Brain microvascular endothelial cell (primary cell): ENCODE measurements at places on chromosomes 7 and 10.
A peak's percentile ranks its signal among the peaks of the same experiment; 100 is the strongest.

DNA sequence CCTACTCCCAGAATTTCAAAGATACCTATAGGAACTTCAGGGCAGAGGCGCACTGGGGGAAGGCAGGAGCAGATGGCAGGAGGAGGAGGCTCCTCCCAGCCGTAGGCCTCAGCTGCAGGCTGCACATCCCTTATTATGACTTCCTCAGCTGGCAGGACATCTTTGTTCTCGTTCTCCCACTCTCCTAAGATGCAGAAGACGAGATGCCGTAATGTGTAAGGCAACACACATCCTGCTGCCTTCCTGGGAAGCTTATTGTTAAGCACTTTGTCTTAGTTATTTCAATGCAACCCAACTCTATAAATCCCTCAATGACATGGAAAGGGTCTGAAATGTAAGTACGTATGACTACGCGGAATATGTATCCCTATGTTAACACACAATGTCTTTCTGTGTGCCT is 599.8 kb upstream of the MGMT start:
- DNase-seq = no peak

DNA sequence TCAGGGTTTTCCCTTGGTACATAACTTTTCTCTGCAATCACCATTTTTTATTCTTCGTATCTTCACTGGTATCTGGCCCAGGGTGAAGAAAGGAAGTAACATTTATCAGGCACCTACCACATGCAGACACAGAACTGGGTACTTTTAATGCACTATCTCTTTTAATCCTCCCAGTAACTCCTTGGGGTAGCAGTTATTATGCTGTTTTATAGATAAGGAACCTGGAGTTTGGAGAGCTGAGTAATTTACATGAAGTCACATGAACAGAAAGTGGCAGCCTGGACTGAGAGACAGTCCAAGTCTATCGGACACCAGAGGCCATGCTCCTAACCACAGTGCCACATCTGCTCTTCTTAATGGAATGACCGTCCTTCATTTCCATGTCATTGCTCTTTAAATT is 117.1 kb upstream of the PODXL start:
- no peak for DNase-seq

DNA sequence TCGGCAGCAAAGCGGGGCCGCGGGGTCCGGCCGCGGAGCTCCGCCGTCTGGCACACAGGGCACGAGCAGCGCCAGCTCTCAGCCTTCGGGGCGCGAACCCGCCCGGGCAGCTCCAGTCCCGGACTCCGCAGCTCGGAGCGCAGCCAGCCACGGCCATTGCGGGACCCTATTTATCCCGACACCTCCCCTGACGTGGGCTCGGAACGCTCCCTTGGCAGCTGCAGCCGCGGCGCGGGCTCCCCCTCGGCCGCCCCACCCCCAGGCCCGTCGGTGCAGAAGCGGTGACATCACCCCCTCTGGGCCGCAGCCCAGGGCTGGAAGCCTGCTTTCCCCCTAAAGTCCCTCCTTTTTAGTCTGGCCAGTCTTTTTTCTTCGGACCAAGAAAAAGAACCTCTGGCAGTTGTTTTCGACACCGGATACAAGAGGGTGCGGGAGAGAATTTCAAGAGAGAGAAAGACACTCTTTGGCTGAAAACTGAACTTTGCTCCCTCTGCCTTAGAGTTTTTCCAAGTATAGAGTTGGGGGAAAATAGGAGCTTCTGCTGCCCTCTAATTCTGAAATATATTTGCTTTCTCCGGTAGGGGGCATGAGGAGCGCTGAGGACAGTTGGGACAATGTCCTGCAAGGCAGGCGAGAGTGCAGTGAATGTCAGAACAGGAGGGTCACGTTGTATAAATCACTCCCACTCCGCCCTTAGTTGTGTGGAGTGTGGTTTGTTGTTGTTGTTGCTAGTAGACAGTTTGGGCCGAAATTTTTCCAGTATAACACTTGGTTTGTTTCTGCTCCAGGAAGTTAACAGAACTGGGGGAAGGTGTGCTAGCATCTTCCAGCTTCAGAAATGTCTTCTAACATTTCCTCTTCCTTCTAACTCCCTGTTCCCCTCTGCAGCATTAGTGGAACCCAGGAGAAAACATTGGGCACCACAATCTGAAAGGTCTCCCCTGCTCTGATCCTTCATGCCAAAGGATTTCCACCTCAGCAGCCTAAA is at the start of gene SFRP4:
TSS of gene SFRP4 (minus strand) at position 145 of the 988 bp plus-strand sequence. CDS start 280 bp downstream, outside the sequence.
- peak; percentile 65 for DNase-seq

DNA sequence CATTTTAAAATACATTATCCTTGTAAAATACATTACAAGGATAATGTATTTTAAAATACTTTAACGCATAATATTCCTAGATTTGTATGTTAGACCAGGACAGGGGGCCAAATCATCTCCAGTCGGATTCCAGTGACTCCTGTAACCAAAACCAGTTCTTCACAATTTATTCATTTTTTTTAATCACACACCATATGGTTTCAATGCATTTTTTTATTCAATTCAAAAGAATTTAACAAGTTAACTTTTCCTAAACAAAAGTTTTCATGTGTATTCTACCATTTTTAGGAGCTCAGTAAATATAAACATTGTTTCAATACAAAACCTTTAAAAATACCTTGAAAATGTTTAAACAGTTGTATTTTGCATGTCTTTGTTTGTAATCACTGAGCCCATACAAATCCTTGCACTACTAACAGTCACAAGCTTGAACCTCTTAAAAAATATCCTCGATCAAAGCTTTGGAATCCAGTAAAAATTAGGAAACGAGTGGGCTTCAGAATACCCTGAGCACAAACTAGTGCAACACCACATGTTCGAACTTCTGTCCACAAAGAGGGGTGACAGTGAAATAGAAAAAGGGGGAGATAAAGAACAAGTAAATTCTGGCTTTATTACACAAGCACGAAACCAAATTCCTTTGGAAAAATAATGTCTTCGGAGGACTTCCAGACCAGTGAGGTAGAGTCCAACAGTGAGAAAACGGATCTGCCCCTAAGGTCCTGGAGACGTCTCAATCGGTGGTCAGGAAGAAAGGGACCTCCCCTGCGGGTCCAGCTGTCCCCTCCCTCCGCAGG is 1.6 kb downstream of the CCDC71L start:
- DNase-seq = no peak

GRCh38 chr7:137798073-137798763 is 48.6 kb downstream of the DGKI start:
- DNase-seq = no peak

DNA sequence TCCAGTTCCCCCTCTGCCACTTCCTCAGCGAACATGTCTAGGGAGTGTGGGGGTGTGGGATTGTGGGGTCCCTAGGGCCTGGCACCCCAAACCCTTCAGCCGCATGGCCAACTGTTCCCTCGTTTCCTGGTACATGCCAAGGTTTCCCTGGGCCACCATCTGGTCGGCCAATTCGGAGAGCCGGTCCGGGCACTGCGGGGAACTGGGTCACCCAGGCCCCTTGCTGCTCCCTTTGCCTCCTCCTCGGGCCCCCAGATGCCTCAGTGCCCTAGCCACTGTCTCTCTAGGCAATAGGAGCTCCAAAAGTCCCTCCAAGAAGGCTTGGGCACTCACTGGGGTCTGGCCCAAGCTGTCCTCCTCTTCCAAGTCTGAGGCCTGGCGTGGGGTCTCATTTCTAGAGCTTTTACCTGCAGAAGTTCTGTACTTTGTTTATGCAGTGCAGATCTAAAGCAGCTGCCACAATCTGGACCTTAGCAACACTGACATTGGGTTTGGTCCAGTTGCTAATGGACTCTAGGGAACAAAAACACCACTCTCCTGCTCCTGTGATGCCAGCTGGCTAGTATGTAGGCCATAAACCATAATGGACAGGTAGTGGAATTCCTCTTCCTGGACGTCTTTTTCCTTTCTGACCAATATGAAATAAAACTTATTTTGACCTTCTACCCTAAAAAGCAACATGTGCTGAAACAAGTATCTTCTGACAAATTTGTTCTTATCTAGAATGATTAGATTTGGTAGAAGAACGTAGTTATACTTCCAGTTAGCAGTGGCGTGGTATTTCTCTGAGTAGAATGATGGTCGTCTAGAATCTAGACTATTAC is 172.9 kb downstream of the LRRC4 start:
- DNase-seq = no peak

GRCh38 chr7:35736725-35737124 is 41.8 kb upstream of the HERPUD2 start:
- DNase-seq = no peak

DNA sequence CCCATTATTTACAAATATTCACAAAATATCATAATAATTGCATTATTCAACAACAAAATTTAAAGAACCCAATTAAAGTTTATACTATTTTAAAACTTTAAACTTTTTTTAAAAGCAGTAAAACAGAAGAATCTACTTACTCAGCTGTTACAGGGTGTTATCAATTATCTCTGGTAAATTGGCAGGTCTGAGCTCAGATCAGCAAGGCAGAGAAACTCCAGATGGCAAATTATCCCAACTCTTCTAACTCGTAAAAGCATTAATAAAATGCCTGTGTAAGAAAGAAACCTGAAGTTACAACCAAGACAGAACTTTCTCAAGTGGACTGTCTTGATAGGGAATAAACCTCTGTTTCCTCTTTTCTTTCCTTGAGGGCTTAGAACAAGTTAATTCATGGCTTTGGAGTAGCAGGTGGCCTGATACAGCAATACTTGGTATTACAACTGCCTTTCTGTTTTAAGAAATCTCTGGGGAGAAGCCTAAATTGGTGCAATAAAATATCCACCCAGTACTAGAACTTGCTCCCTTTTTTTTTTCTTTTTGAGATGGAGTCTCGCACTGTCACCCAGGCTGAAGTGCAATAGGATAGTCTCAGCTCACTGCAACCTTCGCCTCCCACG is 275.3 kb upstream of the MKLN1 start:
- no peak for DNase-seq

- DNase-seq = no peak
Measured at GRCh38 chr10:62665771-62666170, 138.7 kb upstream of the ADO start.

GRCh38 chr7:138849701-138850100 is 51.7 kb upstream of the ATP6V0A4 start:
- DNase-seq = no peak

DNA sequence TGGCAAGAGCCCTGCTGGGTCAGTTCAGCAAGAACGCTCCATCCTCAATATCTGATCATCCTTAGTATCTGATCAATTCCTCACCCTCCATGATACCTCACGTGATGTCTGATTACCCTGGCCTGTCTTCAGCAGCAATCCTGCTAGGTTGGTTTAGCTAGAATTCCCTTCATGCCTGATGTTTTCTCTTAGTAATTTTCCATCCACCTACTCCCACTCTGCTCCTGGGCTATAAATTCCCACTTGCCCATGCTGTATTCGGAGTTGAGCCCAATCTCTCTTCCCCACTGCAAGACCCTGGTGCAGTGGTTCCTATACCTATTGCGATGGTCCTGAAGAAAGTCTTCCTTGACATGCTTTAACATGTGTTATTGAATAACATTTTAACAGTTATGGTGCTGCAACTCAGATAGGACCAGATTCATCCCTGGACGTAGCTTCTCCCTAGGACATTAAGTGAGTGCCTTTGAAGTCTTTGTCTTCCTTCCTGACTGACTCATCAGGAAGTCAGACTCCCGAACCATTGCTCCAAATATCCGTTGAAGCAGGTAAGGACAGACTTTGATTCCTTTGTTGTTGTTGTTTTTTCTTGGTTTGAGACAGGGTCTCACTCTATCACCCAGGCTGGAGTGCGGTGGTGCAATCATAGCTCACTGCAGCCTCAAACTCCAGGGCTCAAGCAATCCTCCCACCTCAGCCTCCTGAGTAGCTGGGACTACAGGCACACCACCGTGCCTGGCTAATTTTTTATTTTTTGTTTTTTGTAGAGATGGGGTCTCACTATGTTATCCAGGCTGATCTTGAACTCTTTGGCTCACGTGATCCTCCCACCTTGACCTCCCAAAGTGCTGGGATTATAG is 29.4 kb upstream of the CLDN3 start:
- no peak for DNase-seq

DNA sequence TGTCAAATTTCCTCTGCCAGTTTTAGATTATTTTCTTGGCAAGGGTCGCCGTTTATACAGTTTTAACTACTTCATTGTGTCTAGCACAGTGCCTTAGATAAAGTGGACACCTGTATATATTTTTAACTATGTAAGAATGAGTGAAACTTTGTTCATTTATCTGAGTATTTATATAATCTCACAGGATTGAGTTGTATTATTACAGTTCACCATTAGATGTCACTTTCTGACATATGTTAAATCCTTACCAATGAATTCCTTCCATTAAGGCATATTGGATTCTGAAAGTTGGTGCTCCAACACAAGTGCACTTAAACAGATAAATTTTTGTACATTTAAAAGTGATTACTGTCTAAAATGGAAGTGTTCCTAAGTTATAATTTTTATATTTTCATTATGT is 43.0 kb downstream of the ZMYND11 start:
- no peak for DNase-seq

- no peak for DNase-seq
Measured at GRCh38 chr10:26807532-26807931, 53.2 kb downstream of the ABI1 start.

DNA sequence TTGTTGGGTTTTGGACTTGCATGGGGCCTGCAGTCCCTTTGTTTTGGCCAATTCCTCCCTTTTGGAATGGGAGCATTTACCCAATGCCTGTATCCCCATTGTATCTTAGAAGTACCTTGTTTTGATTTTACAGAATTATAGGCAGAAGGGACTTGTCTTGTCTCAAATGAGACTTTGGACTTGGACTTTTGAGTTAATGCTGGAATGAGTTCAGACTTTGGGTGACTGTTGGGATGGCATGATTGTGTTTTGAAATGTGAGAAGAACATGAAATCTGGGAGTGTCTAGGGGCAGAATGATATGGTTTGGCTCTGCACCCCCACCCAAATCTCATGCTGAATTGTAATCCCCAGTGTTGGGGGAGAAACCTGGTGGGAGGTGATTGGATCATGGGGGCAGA is 76.8 kb upstream of the MKI67 start:
- DNase-seq = no peak

DNA sequence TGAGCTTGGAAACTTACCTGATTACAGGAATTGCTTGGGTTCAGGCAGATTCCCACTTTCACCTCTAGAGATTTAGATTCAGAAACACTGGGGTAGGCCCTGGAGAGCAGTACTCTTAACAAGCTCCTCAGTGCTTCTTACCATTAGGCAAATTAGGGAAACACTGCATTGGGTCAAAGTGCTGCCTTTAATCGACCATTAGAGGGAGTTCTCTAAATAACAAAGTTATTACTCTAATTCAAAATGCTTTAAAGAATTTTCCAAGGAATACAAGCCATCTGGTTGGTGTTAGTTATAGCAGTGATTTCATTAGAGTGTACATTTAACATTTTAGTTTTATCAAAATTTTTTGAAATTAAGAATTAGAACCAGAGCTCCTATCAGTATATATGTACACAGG is 324.5 kb downstream of the GFRA1 start:
- no peak for DNase-seq

DNA sequence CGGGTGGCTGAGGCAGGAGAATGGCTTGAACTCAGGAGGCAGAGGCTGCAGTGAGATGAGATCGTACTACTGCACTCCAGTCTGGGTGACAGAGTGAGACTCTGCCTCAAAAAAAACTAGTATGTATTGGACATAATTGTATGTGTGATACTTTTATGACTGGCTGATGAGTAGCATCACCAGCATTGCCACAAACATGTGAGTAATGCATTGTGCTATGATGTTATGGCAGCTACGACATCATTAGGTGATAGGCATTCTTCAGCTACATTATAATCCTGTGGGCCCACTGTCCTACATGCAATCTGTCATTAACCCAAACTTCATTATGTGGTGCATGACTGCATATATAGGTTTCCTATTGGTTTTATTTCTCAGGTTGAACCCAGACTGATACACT is 352.4 kb downstream of the GALNT17 start:
- DNase-seq = peak; percentile 67
